ENCODE measurements at places on chromosomes 6 and 20. TPM values are rescaled to one million over a fixed set of nuclear protein-coding genes. Genes with fewer than 3 reads are reported as not detected.

Gene DNAH8
- not detected for total RNA-seq

Gene OR2B6
- total RNA-seq, result not detected

Gene SLC22A16
- total RNA-seq, result not detected

Gene MATN4
- not detected for total RNA-seq

Gene EYA2
- total RNA-seq, result 2.9 TPM

Gene MANEA
- 5.3 TPM for total RNA-seq

Gene LSM2
- 34.2 TPM for total RNA-seq

Gene TRIM31
- not detected for total RNA-seq

Gene HSPA1B
- total RNA-seq, result 268 TPM

Gene RIPOR2
- under 0.01 TPM for total RNA-seq

Gene AHCY
- 224 TPM for total RNA-seq

Gene PRRT1
- not detected for total RNA-seq

Gene ASIP
- total RNA-seq, result not detected

Gene RBCK1
- 274 TPM for total RNA-seq

Gene CST7
- not detected for total RNA-seq

Gene PMEPA1
- 86.0 TPM for total RNA-seq

Gene AMD1
- 163 TPM for total RNA-seq

Gene WFDC11
- not detected for total RNA-seq

Gene RBM24
- total RNA-seq, result 0.96 TPM

Gene METTL24
- not detected for total RNA-seq

Gene NKAIN4
- 1.2 TPM for total RNA-seq

Gene PPP1R11
- total RNA-seq, result 17.1 TPM

Gene SLC16A10
- total RNA-seq, result not detected

Gene IMPG1
- not detected for total RNA-seq

Gene NHSL1
- 8.1 TPM for total RNA-seq

Gene PRR18
- total RNA-seq, result not detected

Gene TENT5A
- total RNA-seq, result 5.5 TPM

Gene SLC22A23
- total RNA-seq, result 28.8 TPM

Gene CTAGE9
- not detected for total RNA-seq

Gene WFDC12
- 0.96 TPM for total RNA-seq

Gene PRSS16
- 5.5 TPM for total RNA-seq

Gene CGA
- total RNA-seq, result not detected

Gene ZFP57
- 1.1 TPM for total RNA-seq

Gene MED23
- total RNA-seq, result 21.5 TPM

Gene LHFPL5
- total RNA-seq, result not detected

Gene TRIM10
- total RNA-seq, result not detected

Gene MAS1
- total RNA-seq, result under 0.01 TPM

Gene PNLDC1
- under 0.01 TPM for total RNA-seq

Gene RFX6
- total RNA-seq, result not detected

Gene GNRH2
- not detected for total RNA-seq

Gene LTA
- total RNA-seq, result not detected

Gene ADGB
- total RNA-seq, result not detected

Gene NQO2
- total RNA-seq, result 17.5 TPM

Gene GHRH
- total RNA-seq, result not detected

Gene RPS6KA2
- 26.2 TPM for total RNA-seq

Gene MACROD2
- total RNA-seq, result 1.7 TPM

Gene PLCB1
- total RNA-seq, result 0.24 TPM

Gene FABP7
- not detected for total RNA-seq

Gene PRICKLE4
- total RNA-seq, result not detected

Gene PERP
- 354 TPM for total RNA-seq

Gene CYB5R4
- 3.6 TPM for total RNA-seq

Gene ZNF391
- total RNA-seq, result 0.64 TPM

Gene CD24
- 1,439 TPM for total RNA-seq

Gene PTGIS
- 0.24 TPM for total RNA-seq

Gene TMEM217
- 4.8 TPM for total RNA-seq

Gene SYCP2
- 0.43 TPM for total RNA-seq

Gene HLA-DRB5
- total RNA-seq, result under 0.01 TPM

Gene HSPA1L
- 0.64 TPM for total RNA-seq

Gene MBOAT1
- total RNA-seq, result 5.5 TPM

Measured in tracheal epithelial cell (primary cell).